Islet precursor cell (in vitro differentiated cells): ENCODE measurements at places on chromosomes 12 and 14.
A peak's percentile ranks its signal among the peaks of the same experiment; 100 is the strongest.

DNA sequence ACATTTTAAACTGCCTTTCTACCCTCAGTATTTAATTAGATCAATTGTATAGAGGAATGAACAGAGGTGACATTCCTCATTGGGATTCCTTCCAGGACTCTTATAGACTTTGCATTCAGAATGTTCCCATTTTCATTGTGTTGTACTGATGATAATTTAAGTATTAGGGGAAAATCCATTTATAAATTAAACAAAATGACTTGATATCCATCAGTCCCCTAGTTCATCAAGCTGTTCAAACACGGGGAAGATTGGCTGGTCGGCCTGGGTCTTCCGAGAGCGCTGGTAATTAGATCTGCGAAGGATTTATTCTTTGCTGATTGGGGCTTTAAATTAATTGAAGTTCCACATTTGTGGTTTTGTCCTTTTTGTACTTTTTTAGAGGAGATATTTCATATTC, 274.0 kb downstream of the EGLN3 start:
- no peak for DNase-seq

DNA sequence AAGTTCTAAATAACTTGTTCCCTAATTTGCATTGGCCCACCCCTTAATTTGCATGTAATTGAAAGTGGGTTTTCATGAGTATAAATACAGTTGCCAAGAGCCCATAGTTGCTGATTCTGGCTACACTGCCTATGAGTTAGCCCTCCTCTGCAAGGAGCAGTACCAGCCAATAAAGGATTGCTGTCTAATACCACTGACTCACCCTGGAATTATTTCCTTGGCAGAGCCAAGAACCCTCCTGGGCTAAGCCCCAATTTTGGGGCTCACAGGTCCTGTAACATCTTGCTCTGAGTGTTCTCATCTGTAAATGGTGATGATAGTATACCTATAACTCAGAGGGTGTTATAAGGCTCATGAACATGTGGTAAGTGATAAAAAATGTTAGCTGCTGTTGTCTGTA, 6.8 kb downstream of the TTC8 start:
- DNase-seq: no peak

GRCh38 chr14:68788275-68788995, 4.4 kb downstream of the ZFP36L1 start:
- no peak for DNase-seq

DNA sequence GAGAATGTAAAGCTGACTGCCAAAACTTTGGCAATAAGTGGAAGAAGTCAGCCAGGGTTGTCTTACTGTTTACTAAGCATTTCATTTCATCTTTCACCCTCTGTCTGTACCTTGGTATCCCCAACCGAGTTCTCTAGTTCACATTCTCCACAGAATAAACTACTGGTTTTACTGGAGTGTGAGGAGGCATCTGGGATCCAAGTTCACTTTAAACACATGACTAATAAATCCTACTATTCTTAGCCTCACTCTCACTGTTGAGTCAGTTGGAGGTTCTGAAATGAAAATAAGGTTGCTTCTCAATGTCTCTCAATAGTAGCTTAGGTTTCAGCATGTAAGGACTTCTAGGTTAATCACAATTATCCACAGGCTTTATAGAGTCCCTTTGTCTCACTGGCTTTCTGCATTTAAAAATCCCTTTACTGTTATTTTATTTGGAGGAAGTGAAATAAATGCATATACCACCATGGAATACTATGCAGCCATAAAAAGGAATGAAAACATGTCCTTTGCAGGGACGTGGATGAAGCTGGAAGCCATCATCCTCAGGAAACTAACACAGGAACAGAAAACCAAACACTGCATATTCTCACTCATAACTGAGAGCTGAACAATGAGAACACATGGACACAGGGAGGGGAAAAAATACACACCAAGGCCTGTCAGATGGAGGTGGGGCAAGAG, 95.8 kb downstream of the EPS8 start:
- DNase-seq: no peak

- no peak for DNase-seq
Observed at GRCh38 chr14:83007641-83008225, 1474.1 kb upstream of the SEL1L start.

- no peak for DNase-seq
Observed at GRCh38 chr12:81718616-81719015, 40.5 kb downstream of the PPFIA2 start.

DNA sequence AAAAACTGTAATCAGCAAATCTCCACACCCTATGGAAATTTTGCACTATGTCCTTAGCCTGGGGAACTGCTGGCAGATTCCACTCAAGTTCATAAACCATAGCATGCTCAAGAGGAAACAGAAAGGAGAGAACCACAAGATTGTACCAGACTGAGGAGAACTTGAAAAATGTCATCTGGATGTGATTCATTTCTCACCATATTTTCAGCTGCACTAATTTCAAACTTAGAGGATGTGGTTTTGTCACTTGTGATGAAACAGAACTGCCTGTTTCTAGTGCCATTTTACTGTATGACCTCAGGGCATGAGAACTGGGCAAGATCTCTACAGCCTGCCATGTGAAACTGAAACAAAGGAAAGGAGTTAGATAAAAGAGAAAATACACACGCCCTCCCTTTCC, 1493.1 kb upstream of the FLRT2 start:
- DNase-seq: no peak

DNA sequence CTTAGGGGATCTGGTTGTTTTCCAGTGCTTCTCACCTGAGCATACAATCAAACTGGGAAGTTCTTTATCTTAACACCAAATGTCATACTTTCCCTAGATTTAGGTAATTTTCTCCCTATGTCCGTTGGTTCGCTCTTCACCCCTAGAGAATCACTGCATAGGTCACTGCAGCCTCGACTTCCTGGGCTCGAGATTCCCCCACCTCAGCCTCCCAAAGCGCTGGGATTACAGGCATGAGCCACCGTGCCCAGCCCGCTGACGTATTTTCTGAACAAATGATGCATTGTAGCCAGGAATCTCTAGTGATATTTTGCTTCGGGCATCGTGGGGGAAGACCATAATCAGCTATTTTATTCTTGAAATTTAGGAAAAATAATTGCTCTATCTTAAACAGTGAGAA, 1.1 kb upstream of the RPL41 start:
- peak; percentile 79 for DNase-seq

- no peak for DNase-seq
Observed at GRCh38 chr12:52003591-52003990, 3.2 kb upstream of the TAMALIN start.

- peak; percentile 75 for DNase-seq
Observed at GRCh38 chr14:23300687-23301223, 1.9 kb downstream of the PPP1R3E start.

GRCh38 chr14:100025111-100025510, 40.1 kb upstream of the EVL start:
- peak; percentile 97 for DNase-seq

DNA sequence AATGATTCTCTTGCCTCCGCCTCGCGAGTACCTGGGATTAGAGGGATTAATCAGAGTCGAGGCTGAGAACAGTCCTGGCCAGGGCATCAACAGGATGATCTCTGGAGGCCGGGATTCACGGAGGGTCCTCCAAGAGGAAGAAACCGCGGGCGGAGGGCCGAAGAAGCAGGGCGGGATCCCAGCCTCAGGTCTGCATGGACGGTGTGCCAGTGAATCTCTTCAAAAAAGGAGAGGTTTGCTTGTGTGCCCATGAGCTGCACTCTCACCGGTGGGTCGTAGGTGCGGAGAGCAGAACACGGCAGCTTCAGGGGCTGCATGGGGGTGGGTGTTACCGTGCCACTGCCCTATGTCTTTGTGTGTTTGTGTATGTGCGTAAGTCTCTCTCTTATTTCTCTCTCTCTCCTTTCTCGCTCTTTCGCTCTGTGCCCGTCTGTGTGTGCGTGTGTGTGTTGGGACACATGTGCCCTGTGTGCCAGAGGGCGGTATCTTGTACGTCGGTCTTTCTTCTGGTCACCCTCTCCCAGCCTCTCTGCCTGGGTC, 768.2 kb upstream of the ALG10B start:
- DNase-seq: no peak

- DNase-seq: peak; percentile 94
Observed at GRCh38 chr12:23949348-23950209, at the start of gene SOX5. Gene SOX5, minus strand, starts transcription at chr12:23949670. Its CDS starts 69 bp downstream, at chr12:23949601.

GRCh38 chr12:17169726-17170471, 563.9 kb upstream of the LMO3 start:
- no peak for DNase-seq

DNA sequence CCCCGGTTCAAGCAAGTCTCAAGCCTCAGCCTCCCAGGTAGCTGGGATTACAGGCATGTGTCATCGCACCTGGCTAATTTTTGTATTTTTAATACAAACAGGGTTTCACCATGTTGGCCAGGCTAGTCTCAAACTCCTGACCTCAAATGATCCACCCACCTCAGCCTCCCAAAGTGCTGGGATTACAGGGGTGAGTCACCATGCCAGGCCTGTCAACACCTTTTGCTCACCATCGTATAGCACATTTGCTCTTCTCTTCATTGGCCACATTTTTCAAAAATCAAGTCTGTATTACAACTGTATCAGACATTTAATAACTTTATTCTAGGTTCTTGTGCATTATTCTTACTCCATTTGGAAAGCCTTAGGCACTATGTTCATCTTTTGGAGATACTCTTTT, 50.3 kb downstream of the BCAT1 start:
- DNase-seq: no peak

DNA sequence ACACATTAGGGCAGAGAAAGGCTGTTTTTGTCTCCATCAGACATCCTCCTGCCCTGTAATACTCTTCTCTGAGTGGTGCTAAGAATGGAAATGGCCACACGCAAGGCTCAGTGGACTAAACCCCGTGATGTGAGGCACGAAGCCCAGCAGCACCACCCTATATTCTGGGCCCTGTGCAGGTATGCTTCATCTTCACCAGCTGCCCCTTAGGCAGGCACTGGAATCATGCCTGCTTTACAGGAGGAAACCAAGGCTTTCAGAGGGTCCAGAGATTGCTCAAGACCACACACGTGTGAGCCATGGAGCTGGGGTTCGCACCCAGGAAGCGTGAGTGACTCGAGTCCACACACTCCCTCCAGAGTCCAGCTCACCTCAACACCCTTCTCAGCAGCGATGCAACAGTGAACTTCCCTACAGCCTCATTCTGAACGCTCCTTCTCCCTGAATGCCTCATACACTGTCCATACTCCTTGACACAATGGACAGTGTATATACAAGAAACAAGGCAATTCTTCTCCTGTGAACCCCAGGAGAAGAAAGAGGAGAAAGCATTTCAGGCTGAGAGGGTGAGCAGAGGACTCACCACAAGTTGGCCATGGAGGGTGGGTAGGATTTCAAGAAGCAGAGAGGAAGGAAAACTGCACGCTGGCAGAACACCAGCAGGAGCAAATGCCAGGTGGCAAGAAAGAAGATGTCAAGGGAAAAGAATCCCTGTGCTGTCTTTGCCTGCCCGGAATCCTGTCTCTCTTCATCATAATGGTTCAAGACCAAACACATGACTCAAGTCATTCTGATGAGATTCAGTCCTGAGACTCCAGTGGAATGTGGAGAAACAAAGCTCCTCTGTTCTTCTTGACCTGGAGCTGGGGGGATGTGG, 39.1 kb downstream of the NT5DC3 start:
- DNase-seq: peak; percentile 98

- DNase-seq: peak; percentile 15
Observed at GRCh38 chr14:72736786-72737559, 156.9 kb downstream of the DPF3 start.

GRCh38 chr12:103043531-103044486, 86.3 kb downstream of the ASCL1 start:
- no peak for DNase-seq

GRCh38 chr12:105949391-105949790, 189.4 kb downstream of the NUAK1 start:
- no peak for DNase-seq

DNA sequence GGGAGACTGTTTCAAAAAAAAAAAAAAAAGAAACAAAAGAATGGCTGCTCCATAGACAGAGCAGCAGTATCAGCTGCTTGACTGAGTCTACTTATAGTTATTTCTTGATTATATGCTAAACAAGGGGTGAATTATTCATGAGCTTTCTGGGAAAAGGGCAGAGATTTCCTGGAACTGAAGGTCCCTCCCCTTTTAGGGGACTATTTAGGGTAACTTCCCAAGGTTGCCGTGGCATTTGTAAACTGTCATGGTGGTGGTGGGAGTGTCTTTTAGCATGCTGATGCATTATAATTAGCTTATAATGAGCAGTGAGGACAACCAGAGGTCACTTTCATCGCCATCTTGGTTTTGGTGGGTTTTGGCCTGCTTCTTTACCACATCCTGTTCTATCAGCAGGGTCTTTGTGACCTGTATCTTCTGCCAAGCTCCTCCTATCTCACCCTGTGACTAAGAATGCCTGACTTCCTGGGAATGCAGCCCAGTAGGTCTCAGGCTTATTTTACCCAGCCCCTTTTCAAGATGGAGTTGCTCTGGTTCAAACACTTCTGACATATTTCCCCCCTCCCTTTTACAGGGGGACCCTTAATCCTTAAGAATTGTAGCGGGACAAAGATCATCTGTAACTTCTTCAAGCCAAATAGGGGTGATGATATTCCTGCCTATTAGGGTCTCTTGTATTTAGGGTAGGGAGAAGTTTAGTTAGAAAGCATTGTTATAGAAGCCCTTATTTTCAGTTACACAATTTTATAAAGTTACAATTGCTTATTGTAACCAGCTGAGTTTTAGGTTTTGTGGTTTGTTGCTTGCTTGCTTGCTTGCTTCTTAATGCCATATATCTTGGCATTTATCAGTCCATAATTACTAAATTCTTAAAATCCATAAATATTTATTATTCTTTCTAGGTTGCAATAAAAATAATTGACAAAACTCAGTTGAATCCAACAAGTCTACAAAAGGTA, 42.5 kb downstream of the MARK3 start:
- peak; percentile 80 for DNase-seq

DNA sequence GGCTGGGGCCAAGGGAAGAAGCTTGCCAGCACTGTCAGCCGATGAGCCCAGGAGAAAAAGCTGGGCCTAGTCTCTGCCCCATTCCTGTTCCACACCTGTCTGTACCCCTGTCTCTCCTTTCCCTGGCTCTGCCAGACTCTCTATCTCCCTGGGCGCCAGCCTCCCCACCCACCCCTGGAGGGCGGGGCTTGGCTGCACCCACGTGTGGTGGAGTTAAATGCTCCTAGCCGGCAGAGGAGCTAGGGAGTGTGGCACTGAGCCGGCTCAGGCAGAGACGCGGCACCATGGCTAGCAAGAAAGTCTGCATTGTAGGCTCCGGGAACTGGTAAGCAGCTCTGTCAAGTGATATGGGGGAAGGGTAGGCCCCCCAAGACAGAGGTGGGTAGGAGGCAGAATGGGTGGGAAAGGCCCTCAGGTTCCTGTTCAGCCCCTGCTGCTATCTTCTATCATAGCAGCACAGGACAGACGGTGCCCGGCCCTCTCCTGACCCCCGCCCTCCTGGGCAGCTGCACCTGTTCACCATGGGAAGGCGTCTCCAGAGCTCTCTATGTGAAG, at the start of gene GPD1:
Gene GPD1, plus strand, starts transcription at position 242 of the 555 bp plus-strand sequence. Its CDS starts 43 bp downstream, at position 285.
- DNase-seq: peak; percentile 89

- peak; percentile 76 for DNase-seq
Observed at GRCh38 chr12:93273834-93274564, 103.7 kb upstream of the NUDT4 start.

- DNase-seq: no peak
Observed at GRCh38 chr12:105944628-105945027, 194.1 kb downstream of the NUAK1 start.

GRCh38 chr14:103679351-103679750, 35.9 kb downstream of the XRCC3 start:
- no peak for DNase-seq
